ENCODE measurements at places on chromosomes 2 and 18. TPM values are rescaled to one million over a fixed set of nuclear protein-coding genes. Genes with fewer than 3 reads are reported as not detected.

GRCh38 chr2:126898636-126899035 lies at the start of gene TEX51:
TEX51 (plus strand) TSS chr2:126898890; CDS start chr2:126898919, 29 bp downstream.
- DNase-seq = no peak

DNA sequence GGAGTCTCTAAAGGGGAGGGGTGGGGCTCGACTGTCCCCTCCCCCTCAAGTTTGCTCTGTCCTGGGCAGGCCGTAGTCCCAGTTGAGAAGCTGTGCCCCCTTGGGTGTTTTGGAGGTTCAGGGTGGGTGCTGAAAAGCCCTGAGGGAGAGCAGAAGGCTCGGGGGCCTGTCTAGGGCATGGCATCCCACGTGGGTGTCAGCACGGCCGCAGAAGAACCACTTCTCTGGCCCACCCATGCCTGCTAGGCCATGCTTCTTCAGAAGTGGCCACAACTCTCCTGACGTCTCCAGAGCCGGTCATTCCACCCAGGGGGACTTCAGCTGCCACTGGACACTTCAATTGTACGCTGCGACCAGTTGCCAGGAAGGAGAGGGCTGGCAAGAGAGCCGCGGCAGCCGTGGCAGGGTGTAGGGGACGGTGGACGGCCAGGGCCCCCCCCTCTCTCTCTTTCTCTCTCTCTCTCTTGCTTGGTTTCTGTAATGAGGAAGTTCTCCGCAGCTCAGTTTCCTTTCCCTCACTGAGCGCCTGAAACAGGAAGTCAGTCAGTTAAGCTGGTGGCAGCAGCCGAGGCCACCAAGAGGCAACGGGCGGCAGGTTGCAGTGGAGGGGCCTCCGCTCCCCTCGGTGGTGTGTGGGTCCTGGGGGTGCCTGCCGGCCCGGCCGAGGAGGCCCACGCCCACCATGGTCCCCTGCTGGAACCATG lies at the start of gene INPP5D:
INPP5D (plus strand) TSS at position 546 of the 704 bp plus-strand sequence; CDS start at position 683, 137 bp downstream.
- DNase-seq = no peak

Gene ANKRD29
- total RNA-seq = 7.3 TPM

- DNase-seq = no peak
These were observed 257.2 kb upstream of the THUMPD2 start for GRCh38 chr2:40036241-40036640.

DNA sequence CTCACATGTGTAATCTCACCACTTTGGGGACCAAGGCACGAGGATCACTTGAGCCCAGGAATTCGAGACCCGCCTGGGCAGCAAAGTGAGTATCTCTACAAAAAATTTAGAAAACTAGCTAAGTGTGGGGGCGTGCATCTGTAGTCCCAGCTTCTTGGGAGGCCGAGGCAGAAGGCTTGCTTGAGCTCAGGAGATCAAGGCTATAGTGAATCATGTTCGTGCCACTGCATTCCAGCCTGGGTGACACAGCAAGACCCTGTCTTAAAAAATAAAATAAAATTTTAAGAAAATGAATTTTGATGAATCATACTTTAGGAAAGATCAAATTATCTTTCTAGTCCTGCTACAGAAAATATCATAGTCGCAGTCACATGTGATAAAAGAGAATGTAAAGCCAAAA lies 46.9 kb downstream of the CABYR start:
- no peak for DNase-seq

- no peak for DNase-seq
These were observed 7.7 kb upstream of the TRAPPC8 start for GRCh38 chr18:31950583-31950982.

GRCh38 chr2:37013315-37013641 lies 46.9 kb upstream of the STRN start:
- DNase-seq = no peak

GRCh38 chr2:392926-393280 lies 105.0 kb upstream of the ALKAL2 start:
- no peak for DNase-seq

GRCh38 chr18:11512096-11513025 lies 97.0 kb upstream of the SLC35G4 start:
- DNase-seq = no peak

Gene ABCG8
- not detected for total RNA-seq

DNA sequence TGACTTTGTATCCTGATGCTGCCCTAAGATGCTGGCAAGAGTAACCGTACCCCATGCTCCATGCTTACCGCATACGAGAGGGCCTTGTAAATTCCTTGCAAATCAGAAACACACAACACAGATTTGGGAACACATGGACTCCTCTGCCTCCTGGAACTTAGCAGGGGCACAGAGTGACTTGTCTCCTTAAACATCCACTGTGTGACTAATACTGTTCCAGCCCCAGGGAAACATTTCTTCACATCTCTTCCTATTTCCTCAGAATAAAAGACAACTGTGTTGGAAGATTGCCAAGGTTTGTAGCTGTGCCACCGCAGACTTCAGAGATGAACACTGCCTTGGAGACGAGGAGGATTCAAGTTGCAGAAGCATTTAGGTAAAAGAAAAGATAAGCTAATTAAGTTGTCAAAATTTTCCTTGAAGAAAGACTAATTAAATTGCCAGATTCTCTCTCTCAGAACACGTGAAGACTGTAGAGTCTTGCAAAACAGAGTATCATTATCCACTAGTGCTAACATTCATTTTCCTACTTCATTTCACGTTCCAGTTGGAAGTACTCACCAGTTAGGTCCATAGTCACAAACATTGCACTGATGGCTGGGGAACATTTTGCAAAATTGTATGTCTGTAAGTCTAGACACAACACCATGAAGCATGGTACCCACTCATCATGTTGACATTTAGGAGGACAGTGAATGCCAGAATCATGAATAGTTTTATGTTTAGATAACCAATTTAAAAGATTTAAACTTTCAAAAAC lies 188.8 kb downstream of the TSN start:
- DNase-seq = no peak

- no peak for DNase-seq
These were observed 42.4 kb downstream of the KLF7 start for GRCh38 chr2:207123335-207123744.

DNA sequence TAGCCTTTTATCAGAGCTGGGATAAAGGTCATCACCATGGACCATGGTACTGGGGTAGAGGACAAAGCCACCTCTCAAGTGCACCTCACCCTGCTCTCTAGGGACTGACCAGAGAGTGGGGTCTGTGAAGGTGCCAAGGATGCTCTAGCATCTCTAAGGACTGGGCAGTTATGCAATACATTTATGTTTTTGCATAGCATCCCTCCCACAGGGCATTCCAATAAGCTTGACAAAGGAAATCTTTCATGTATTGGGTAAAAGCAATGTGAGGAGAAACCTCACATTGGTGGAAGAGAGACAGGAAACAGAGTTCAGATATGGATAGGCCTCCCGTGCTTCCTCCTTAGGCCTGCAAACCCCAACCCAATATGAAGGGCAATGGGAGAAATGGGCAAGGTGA lies 31.6 kb downstream of the STK39 start:
- DNase-seq = no peak

Gene HRH4
- not detected for total RNA-seq

DNA sequence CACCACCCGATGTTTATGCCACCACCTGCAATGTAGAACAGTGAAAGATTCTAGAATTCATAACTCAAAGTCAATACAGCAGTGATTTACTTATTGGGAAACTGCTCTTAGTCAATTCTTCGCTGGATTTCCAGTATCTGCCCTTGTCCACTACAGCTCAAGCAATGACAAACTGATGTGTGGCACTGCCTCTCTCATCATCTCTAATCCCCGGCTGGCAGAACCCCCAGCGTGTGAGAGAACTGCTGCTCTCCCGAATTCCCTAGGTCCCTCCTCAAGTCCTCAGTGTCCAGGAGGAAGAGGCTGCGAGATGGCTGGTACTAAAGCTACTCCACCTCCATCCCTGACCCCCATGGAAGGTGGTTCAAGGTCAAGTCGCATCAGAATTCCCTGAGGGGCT lies 1.6 kb downstream of the TXNL4A start:
- DNase-seq = no peak

DNA sequence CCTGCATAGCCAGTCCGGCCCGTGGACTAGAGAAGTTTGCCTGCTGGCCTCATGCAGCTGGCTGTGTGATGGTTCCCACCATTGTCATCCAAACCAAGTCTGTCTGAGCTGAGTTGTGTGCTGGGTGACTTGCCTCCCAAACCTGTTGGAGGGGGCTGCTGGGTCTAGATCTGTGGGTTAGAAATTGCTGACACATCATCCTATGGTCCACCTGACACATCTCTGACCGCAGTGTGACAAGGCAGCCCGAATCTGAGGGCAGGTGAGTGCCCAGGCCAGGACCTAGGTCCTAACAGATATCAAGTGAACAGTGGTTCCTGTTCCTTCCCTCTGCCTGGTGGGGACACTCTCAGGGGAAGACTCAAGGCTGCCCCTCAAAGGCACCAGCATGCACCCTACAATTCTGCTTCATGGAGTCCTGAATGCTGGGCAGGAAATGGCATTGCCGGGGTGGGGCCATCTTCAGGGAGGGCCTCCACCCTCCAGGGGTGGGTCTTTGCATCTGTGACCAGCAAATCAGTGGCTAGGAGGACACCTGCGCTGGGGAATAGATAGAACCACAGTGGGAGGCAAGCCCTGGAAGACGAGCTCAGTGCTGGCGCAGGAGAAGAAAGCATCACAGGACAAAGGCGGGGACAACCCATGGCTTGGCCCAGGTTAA lies 117.9 kb upstream of the ID2 start:
- no peak for DNase-seq

DNA sequence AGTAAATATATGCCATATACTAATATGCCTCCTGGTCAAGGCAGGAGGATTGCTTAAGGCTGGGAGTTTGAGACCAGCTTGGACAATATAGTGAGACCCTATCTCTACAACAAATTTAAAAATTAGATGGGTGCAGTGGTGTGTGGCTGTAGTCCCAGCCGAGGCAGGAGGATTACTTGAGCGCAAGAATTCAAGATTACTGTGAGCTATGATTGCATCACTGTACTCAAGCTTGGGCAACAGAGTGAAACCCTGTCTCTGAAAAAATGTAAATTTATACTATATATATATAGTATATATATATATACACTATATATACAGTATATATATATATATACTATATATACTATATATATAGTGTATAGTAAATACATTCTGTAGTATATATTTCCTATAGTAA lies 30.0 kb upstream of the NPC1 start:
- DNase-seq = no peak

GRCh38 chr18:79494936-79495335 lies 99.2 kb downstream of the NFATC1 start:
- no peak for DNase-seq

Gene MYOM1
- 0.78 TPM for total RNA-seq

Gene HOXD13
- not detected for total RNA-seq

GRCh38 chr2:205998583-205998982 lies 87.4 kb downstream of the INO80D start:
- no peak for DNase-seq

DNA sequence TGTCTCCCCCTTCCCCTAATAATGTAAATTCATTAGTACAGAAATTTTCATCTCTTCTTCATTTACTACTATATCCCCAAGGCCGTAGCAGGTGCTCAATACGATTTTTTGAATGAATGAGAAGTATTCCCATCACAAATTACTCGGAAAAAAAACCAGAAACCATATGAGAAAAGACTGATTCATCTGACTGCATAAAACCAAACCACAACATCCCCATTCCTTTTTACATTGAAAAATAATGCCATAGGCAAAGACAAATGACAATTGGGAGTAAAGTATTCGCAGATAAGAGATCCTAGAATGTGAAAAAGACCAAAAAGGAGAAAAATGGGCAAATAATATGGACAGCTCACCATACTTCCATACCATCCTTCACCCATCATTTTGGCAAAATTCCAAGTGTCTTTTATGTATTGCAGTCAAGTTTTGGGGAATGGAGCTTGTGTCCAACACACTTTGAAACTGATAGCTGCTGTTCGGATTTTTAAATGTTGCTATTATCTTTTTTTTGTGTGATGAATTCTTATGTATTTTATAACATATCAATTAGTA lies 1.5 kb downstream of the ZC3H8 start:
- DNase-seq = no peak

Gene SULT1C3
- not detected for total RNA-seq

- DNase-seq = peak; percentile 67
These were observed 13.0 kb upstream of the RALB start for GRCh38 chr2:120239488-120240287.

DNA sequence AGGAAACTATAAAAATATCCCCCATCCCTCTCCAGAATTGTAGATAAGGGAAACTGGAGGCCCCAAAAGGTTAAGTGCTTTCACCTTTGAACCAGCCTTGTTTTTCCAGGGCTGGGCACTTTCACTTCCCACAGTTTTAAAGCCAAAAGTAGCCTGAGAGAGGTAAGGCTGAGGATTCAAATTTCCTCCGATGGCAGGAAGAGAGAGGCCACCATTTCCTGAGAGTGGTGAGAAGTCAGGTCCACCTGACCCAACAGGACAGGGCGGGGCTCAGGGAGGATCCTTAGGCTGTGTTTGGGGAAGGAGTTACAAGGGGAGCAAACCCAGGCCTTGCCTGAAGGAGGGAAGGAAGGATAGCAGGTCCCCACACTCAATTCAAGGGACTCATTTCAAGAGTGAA lies 4.7 kb upstream of the TEX261 start:
- no peak for DNase-seq

Gene TNFRSF11A
- 10.6 TPM for total RNA-seq

- DNase-seq = no peak
These were observed 585.4 kb upstream of the ID2 start for GRCh38 chr2:8096484-8096883.

DNA sequence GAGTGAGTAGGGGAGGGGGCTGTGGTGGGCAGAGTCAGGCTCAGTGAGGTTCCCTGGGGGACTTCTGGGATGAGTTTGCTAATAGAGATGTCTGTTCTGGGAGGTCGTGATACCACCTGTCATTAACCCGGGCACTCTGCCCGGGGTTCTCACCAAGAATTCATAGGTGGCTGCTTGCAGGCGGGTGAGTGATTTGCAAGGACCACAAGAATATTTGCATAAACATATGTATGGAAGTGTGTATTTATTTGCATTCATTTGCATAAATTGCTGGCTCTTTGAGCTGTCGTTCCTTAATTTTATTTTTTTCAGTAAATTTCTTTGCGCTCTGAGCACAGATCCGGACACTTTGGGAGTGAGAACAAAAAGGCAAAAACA lies 260.0 kb downstream of the ATAD2B start:
- DNase-seq = no peak

- no peak for DNase-seq
These were observed 316.1 kb upstream of the RAB12 start for GRCh38 chr18:8293184-8293583.

Gene ERCC3
- total RNA-seq = 48.9 TPM

DNA sequence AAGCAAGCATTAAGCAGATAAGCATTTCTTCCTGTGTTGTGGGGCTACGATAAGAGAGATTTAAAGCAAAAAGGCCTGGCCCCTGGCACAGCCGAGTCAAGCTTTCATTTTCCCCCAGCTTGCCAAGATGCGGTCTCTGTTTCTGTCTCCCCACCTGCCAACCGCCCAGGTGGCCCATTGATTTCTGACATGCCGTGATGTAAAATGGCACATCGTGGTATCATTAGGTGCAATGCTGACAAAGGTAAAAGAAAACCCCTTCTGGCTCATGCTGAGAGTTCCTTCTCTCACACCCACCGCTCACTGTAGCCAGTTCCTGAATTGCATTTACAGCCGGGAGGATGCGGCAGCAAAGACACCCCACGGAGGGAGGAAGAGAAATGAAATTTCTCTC lies 62.8 kb downstream of the BOD1L2 start:
- no peak for DNase-seq

Gene RMDN2
- total RNA-seq = 3.5 TPM

Measured in H1 (cell line).